ENCODE measurements at places on chromosomes 11 and 22. TPM values are rescaled to one million over a fixed set of nuclear protein-coding genes. Genes with fewer than 3 reads are reported as not detected.

DNA sequence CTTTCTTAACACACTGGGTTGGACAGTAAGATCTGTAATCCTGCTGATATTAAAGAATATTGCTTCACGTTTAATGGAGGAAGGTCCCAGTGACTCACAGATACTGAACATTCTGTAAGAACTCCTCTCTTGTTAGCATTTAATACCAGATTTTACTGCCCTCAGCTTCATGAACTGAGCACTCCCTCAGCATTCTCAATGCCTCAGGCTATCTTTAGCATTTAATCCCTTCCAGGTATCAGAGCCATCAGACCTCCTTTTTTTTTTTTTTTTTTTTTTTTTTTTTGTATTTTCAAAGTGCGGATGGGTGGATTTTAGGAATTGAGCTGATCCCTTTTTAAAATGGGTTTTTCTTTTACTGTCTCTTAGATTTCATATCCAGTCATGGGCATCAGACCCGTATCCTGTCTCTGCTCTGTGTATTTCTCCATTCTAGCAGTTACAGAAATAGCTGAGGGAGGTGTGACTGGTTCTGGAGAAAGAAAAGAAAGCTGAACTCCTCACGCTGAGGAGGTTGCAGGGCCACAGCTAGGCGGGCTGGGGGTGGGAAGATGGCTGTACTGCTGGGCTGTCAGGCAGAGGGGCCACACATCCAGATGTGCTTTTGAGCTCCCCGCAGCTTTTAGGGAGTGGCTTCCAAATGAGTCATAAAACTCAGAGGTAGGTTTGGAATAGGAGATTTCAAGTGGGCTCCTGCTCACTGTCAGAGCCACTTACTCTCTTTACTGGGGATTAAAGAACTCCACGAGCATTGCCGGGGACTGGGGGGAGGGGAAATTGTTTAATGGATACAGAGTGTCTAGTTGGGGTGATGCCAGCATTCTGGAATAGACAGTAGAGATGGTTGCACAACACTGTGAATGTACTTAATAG lies 97.0 kb downstream of the SYT9 start:
- DNase-seq, result no peak

DNA sequence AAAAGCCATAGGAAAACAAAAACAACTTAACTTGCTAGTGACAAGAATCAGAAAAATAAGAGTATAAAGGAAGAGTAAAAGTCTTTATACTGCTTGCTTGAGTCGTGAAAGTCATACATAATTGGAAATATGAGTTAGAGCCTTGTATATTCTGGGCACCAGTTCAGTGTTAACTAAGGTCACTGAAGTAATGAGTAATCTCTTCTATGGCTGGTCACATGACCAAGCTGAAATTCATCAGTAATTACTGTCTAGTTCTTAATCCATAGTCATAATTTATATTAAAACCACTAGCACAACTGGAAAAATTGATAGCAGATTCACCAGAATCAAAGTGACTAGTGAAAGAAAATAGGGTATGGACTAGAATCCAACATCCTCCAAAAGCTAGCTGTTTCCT lies 84.4 kb upstream of the SLC5A12 start:
- DNase-seq, result no peak

RTN4RL2 gene
- total RNA-seq, result not detected

DNA sequence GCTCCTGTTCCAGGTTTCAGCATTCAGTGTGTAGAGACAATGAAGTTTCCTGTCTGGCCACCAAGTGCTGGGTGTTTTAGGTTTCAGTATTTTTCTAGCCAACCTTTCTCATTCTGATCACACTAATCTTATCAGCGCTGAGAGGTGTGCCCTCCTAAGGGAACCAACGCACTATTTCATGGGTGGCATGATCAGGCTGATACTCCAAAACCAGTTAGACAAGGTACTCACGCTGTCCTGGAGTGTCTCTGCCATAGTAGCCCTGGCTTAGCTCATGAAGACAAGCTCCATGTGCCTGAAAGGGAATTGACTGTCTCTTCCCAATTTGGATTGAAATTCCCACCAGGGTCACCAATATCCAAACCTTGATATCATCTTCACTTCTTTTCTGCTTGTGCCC lies 8.0 kb upstream of the RAB38 start:
- DNase-seq, result no peak

DNA sequence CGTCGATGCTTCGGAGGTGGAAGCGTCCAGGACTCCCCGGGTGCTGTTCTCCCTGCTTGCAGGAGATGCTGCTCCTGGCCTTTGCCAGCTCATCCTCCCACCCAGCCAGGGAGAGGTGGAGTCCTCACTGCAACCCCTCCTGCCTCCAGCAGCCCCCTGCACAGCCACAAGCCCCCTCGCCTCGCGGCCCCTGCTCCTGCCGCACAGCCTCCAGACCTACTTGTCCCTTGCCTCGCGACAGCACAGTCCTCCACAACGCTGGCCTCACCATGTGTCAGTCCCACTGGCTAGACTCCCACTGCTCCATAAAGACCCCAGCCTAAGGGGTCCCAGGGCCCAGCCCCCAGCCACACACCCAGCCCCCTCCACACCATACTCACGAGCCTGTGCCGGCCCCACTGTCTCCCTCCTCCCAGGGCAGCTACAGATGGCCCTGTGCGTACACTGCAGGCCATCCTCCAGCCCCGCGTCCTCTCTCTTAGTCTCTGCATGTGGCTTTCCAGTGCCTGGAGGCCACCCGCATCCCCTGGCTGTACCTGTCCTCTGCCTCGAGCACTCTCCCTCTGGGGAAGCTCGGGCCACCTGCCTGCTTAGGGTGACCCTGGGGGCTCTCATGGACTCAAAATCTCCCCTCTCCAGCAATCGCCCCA lies 91.5 kb downstream of the CELSR1 start:
- no peak for DNase-seq

DNA sequence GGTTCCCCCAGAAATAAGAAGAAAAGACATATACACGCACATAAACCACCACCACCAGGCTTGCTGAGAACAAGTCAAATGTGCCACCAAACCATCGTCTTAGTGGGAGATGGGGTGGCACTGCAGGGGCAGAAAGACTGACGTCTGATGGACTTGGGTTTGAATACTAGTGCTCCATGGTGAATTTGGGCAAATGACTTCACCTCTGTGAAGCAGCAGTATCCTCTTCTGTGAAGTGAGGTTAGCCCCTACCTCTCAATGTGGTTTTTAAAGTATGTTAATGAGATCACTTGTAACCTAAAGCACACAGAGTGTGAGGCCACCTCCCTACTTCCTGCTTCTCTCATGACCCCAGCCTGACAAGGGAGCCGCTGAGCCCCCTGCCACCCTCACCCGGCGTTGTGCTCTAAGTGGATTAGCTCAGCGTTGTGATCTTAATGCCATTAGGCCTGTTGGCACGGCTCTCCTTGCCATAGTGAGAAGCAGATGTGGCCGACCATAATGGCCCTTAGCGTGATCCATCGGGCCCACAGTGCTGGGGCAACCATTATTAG lies 14.4 kb downstream of the ZBTB16 start:
- peak; percentile 22 for DNase-seq

GRCh38 chr22:49574205-49574880 lies 253.3 kb downstream of the BRD1 start:
- no peak for DNase-seq

DNA sequence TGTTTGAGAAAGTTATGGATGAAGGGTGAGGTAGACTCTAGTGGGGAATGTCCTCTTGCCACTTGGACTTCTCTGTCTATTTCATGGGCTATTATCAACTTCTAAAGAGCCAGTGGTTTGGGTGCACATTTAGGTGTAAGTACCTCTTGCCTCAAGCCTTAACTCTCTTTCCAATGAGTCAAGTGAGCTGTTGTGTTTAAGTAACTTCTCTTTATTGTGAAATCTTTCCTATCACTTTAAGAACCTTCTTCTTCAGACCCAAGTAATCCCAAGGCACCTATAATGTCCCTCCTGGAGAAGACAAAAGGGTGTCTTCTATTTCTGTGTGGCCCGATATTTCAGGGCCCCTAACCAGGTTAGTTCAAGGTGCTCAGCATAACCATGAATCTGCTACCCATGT lies 90.5 kb upstream of the VPREB1 start:
- no peak for DNase-seq

DNA sequence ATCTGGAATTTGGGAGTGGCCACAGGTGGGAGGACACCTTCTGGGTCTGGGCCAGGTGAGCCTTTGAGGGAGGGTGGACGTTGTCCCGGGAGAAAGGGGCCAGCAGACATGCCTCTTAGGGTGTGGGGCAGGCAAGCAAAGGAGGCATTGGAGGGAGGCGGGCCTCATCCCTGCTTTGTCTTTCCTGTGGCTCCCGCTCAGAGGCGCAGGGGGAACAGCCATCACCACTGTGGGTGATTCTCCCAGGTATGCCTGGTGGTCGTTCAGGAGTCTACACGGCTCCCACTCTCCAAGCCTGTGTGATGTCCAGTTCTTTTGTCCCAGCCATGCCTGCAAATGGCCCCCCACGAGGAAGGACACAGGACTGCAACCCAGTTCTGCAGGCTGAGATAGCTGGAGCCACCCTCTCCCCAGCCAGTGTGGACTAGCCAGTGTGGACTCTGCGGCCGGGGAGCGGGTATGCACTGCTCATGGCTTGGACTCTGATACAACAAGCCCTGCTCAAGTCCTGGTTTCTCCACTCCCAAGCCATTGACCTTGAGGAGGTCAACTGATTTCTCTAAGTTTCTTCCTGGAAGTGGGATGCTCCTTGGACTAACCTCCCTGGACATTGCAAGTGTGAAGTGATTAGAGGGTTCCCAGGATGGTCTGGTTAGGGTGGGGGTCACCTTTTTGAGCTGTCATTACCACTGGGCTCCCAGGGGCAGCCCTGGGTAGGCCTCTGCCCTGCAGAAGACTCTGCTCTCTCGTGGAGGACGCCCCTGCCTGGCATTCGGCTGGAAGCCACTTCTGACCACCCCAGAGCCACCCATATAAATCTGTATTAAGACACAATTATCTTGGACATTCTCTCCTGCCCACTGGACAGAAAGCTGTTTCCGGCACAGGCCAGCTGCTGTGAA lies 1151.2 kb downstream of the BRD1 start:
- no peak for DNase-seq

DNA sequence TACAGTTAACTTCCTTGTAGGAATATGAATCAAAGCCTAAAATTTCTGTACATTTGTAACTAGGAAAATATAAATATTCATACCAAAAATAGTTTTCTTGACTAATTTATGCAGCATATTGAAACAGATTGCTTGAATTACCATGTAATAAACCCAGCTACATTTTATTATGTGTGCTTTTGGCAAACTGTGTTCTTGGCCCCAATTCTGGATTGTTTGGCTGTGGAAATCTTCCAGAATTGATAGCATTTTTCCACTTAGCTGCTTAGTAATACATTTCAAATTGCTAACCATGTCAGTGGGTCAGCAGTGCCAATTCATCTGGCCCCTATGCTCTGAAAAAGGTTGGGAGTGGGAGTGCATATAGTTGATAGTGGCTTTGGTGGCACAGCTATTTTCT lies 32.3 kb downstream of the PDHX start:
- no peak for DNase-seq

HEPHL1 gene
- total RNA-seq, result not detected

DNA sequence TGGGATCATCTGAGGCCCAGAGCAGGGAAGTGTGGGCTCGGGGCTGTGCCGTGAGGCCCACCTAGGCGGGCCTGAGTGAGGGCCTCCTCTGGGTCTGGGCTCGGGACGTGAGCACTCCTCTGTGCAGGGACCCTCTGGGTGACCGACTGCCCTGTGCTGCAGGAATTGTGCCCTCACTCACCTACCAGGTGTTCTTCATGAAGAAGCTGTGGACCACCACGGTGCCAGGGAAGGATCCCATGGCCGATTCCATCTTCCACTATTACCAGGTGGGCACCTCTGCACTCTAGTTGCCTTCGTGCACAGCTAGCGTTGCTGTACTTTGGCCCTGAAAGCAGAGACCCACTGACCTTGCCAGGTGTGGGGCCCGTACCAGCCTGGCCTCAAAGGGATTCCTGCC lies 80.5 kb downstream of the MYO7A start:
- no peak for DNase-seq

- no peak for DNase-seq
Observed at GRCh38 chr11:133234883-133235282, 297.4 kb downstream of the OPCML start.

- DNase-seq, result no peak
Observed at GRCh38 chr22:21876486-21877176, 9.2 kb upstream of the MAPK1 start.

SPDYC gene
- total RNA-seq, result 0.68 TPM

Data from T-helper 17 cell (primary cell).